ENCODE measurements at places on chromosomes 2 and 18.

- DNase-seq = no peak
These were observed 109.5 kb upstream of the DAPL1 start for GRCh38 chr2:158685646-158686045.

DNA sequence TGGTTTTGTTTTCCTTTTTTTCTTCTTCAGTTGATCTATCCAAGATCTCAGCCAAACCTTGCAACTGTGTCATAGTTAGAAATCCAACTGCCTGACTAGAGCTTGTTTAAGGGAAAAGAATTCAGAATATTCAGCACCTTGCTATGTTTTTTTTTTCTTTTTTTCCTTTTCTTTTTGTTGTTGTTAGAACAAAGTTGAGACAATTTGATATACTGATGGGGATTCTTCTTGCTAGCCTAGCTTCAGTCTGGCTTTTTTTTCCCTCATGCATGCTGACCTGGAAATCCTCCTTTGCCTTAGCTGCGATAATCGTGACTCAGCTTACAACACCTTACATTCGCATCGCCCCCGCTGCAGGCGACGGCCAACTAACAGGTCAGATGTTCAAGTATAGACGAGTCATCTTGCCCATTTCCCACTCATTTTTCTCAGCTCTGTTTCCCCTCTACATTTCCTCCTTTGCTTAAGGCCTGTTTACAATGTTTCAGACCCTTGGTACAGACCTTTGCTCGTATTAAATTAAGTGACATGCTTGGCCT lies 487.2 kb upstream of the RAB12 start:
- DNase-seq = peak; percentile 14

GRCh38 chr2:216017365-216017764 lies 4.0 kb upstream of the MREG start:
- DNase-seq = no peak

DNA sequence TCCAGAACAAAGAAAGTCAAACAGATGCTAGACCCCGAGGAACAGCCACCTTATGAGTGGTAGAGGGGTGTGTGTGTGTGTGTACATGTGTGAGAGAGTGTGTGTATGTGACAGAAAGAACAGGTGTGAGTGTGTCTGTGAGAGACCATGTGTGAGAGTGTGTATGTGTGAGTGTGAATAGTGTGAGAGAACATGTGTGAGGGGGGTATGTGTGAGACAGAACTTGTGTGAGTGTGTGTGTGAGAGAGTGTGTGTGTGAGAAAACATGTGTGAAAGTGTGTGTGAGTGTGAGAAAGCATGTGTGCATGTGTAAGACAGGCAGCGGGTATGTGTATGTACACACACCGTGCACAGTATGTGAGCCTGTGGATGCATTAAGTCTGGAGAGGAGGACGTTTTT lies 214.3 kb downstream of the SP3 start:
- DNase-seq = no peak

- DNase-seq = no peak
These were observed 101.0 kb downstream of the EVA1A start for GRCh38 chr2:75459565-75460310.

DNA sequence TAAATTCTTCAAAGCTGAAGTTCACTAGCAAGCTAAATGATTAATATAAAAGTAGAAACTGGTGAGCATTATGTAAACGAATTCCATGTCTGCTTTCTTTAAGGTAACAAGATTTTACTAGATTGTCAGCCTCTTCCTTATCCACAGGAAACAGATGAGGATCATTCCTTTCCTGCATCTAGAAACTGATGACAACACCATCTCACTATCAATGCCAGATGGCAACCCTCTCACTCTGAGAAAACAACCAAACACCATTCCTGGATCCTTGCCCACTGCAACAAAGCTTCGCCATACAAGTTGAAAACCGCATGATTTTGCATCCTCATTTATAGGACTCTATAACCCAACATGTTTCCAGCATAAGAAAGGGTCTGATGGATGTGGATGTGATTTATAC lies 122.9 kb downstream of the ZNF521 start:
- DNase-seq = no peak

DNA sequence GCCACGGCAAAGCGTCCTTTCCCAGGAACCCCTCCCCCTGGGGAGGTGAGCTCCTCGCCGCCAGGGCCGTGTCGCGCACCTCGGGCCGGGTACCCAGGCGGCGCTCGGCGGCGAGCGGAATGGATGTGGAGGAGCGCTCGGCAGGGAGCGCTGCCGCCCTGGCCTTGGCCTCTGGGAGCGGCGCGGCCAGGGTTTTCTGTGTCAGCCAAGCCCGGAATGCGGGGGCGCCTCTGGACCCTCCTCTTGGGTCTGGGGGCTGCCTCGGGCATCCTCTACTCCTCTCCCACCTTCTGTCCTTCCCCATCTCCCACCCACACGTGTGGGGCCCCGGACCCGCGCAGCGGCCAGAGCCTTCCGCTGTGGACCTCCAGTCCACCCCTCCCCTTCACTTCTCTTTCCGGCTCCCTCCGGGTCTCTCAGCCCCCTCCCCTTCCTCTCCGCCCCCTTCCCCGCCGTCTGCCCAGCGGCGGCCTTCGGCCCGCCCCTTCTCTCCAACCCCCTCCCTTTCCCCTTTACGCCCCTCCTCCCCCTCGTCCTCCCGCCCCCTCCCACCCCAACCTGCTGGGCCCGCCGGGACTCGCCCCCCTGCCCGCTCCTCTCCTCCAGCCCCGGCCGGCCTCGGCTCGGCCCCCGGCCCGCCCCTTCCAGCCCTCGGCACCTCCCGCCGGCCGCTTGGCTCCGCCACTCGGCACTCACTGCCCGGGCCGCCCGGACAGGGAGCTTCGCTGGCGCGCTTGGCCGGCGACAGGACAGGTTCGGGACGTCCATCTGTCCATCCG lies at the start of gene MERTK:
TSS of gene MERTK (plus strand) at position 684 of the 779 bp plus-strand sequence. CDS start 129 bp downstream, outside the sequence.
- DNase-seq = peak; percentile 95

DNA sequence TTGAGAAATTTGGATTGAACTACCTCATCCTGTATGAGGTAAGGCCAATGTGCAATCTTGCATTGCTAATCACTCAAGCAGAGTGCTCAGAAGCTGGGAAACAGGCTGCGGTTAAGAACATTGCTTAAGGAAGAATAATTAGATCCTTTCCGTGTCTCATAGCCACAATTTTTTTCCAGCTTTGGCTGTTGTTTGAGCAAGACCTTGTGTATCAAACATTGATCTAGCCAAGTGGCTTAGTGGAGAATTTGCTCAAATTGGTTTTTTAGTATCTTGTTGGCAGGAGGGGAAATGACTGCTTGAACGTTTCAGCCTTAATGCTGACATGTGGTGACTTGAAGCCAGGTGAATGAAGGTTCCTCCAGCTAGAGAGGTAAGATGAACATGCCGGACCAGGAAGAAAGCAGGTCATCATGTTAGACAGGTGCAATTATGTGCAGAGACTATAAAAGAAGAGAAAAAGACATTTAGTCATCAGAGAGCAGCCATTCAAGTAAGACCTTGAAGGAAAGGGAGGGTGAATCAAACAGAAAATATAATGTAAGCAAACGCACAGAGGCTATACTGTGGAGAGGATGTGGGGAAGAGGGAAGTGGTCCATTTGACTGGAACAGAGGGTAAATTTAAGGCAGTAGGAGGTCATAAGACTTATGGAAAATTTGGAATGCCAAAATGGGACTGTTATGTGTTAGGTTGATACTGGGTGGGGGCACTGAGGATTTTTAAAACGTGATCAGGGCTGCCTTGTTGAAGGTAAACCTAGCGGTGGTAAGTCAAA lies 98.9 kb upstream of the CYP1B1 start:
- no peak for DNase-seq

DNA sequence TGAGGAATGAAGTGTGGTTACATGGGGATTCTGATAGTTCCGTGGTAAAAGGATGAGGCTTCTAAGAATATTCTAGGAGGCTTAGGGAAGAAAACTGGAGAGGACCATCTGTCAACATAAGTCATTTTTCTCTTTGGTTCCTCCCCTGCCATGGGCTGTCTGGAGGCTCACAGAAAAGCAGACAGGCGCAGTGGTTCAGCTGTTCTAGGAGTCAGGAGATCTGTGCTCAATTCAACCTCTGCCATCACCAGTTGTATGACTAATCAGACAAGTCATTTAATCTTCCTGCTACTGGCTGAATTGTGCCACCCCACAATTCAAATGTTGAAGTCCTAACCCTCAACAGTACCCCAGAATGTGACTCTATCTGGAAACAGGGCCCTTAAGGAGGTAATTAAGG lies 36.4 kb downstream of the ADAM17 start:
- DNase-seq = no peak

DNA sequence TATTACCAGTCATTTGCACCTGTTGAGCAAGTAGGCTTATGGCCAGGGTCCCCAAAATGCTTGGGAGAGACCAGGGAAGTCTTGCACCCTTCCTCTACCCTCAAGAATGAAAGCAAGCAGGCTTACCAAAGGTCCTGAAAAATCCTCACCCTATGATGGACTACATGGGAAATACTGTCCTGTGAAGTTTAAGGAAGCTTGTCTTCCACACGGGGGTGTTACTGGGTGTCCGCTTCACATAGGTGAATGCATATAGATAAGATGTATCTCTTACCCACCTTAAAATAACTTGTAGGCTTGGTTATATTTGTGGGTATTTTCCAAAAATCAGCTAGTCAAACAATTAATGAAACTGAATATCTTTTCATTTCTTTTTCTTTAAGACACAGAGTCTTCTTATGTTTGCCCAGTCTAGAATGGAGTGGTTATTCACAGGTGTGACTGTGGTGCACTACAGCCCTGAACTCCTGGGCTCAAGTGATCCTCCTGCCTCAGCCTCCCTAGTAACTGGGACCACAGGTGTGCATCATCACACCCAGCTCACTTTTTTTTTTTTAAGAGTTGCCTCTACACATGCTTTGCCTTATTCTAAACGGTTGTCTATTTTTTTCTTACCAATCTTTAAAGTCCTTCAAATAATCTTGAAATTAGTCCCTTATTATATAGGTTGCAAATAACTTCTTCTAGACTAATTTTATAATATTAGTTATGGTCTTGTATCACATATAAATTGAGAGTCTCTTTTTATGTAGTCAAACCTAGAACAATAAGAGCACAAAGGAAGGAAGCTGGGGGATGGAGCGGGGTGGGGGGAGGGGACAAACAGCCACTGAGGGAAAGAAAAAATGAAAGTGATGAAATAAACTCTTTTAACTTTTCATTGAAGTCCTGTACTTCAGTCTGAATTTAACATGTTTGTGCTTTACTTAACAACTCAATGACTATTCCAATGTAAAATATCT lies 49.0 kb downstream of the CERKL start:
- DNase-seq = no peak

DNA sequence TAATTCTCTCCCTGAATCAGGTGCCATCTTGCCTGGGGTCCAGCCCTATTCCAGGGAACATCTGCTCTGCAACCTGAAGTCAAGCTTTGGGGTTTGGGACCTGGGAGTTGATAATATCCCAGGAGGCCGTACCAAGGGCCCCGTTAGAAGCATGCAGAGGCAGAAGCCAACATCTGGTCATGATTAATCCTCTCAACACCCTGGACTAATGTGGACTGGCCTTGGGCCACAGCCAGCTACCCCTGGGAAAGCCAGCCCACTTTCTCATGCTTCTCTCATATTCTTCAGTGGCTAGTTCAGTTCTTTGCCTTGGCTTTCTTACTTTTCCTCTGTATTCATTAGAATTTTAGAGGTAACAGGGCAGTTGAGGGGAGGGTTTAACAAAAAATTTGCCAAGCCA lies 515.6 kb upstream of the NRP2 start:
- DNase-seq = no peak

GRCh38 chr2:99514357-99514756 lies 24.5 kb upstream of the REV1 start:
- DNase-seq = no peak

- peak; percentile 61 for DNase-seq
These were observed 5.5 kb downstream of the EN1 start for GRCh38 chr2:118841828-118842461.

GRCh38 chr2:54936766-54937165 lies 113.5 kb downstream of the RTN4 start:
- no peak for DNase-seq

- no peak for DNase-seq
These were observed 32.4 kb downstream of the TEX51 start for GRCh38 chr2:126930970-126931590.

DNA sequence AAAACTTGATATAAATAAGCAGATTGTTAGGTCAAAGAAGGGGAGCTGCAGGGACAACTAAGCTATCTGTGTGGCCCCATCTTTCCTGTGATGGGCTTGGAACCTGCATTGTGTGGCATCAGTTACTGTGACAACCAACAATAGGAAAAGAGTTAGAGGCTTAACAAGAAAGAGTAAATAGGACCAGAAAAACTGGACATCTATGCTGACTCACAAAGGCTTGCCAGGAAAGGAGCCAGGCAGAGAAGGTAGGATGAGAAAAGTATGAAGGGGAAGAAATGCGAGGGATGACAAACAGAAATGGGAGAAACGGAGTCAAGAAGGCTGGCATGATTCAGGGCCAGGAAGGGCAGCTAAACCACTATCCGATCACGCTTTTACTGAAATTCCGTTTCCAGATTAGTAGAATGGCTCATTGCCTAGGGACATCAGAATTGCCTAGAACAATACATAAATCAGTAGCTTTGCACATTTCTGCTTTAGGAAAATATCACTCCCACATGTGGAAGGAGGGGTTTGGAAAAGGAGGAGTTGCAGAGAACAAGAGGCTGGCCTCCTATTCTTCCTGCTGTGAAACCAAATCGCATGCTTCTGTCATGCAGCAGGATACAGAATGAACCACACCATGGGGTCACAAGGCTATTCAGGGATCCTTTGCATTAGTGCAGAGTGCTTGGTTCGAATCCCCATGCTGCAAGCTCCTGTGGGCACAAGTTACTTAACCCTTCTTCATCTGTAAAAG lies 7.3 kb downstream of the PLA2R1 start:
- DNase-seq = peak; percentile 81

- no peak for DNase-seq
These were observed 24.9 kb upstream of the YWHAQ start for GRCh38 chr2:9655441-9656269.
